ENCODE measurements at places on chromosomes 16 and 17. TPM values are rescaled to one million over a fixed set of nuclear protein-coding genes. Genes with fewer than 3 reads are reported as not detected.

Gene HS3ST3B1
- 2.3 TPM for total RNA-seq

Gene ARL5C
- total RNA-seq = 2.1 TPM

Gene YBX2
- total RNA-seq = not detected

Gene CTRB1
- total RNA-seq = not detected

Gene DYNLL2
- 17.4 TPM for total RNA-seq

Gene FCSK
- total RNA-seq = 8.9 TPM

Gene MTSS2
- total RNA-seq = 8.3 TPM

Gene TLE7
- not detected for total RNA-seq

Gene OR1A2
- not detected for total RNA-seq

Gene MOSMO
- total RNA-seq = 26.5 TPM

Gene PCGF2
- 4.8 TPM for total RNA-seq

Gene TP53TG3D
- total RNA-seq = not detected

Gene TSPOAP1
- total RNA-seq = 1.1 TPM

Gene RTN4RL1
- 0.90 TPM for total RNA-seq

Gene PLA2G15
- total RNA-seq = 21.8 TPM

Gene TMEM98
- 95.5 TPM for total RNA-seq

Gene CES5A
- not detected for total RNA-seq

Gene HOXB9
- total RNA-seq = not detected

Gene CBLN1
- total RNA-seq = not detected

Gene PDPK1
- total RNA-seq = 27.9 TPM

Gene KRTAP16-1
- not detected for total RNA-seq

Gene GABARAPL2
- total RNA-seq = 105 TPM

Gene KCNAB3
- not detected for total RNA-seq

Gene NEUROD2
- not detected for total RNA-seq

Gene ZG16
- not detected for total RNA-seq

Gene SLC35G6
- total RNA-seq = not detected

Gene ASGR2
- total RNA-seq = not detected

Gene PDILT
- not detected for total RNA-seq

Gene KRTAP4-3
- total RNA-seq = not detected

Gene DHRS7C
- total RNA-seq = not detected

Gene SOCS1
- 5.6 TPM for total RNA-seq

Gene GCGR
- total RNA-seq = not detected

Gene TCAP
- total RNA-seq = 0.49 TPM

Gene SEPTIN12
- not detected for total RNA-seq

Gene OTOP3
- total RNA-seq = not detected

Gene KRT25
- total RNA-seq = not detected

Gene ABCC6
- 0.63 TPM for total RNA-seq

Gene C1QTNF8
- total RNA-seq = not detected

Gene AHSP
- total RNA-seq = not detected

Gene CASKIN2
- 8.0 TPM for total RNA-seq

Gene HCRT
- total RNA-seq = not detected
